ENCODE measurements at places on chromosomes 5 and 9. TPM values are rescaled to one million over a fixed set of nuclear protein-coding genes. Genes with fewer than 3 reads are reported as not detected.

The RNF183 gene
- not detected for total RNA-seq

The WNT8A gene
- not detected for total RNA-seq

The HMMR gene
- total RNA-seq: 7.1 TPM

The ZNF483 gene
- 4.2 TPM for total RNA-seq

The ENTPD2 gene
- 0.21 TPM for total RNA-seq

The SHISAL2B gene
- not detected for total RNA-seq

The OTP gene
- not detected for total RNA-seq

The FAXDC2 gene
- 0.62 TPM for total RNA-seq

The MOCS2 gene
- 32.0 TPM for total RNA-seq

The PCDHGB2 gene
- total RNA-seq: 1.2 TPM

The CDX1 gene
- total RNA-seq: 0.33 TPM

The SAXO1 gene
- under 0.01 TPM for total RNA-seq

The DRD1 gene
- not detected for total RNA-seq

The FAM81B gene
- 0.75 TPM for total RNA-seq

The NFIB gene
- 3.3 TPM for total RNA-seq

The ANKRD34B gene
- total RNA-seq: 1.5 TPM

The MLANA gene
- not detected for total RNA-seq

The TOR1B gene
- 32.8 TPM for total RNA-seq

The TMOD1 gene
- 0.08 TPM for total RNA-seq

The SPATA6L gene
- 2.5 TPM for total RNA-seq

The LOX gene
- total RNA-seq: 13.2 TPM

The RETREG1 gene
- total RNA-seq: 17.0 TPM

The DDX4 gene
- not detected for total RNA-seq

The QSOX2 gene
- 17.3 TPM for total RNA-seq

The NIM1K gene
- 0.21 TPM for total RNA-seq

The PCDHB6 gene
- total RNA-seq: 0.67 TPM

The MYOT gene
- total RNA-seq: not detected

The NREP gene
- total RNA-seq: 154 TPM

The PDLIM4 gene
- 146 TPM for total RNA-seq

The ADAMTS13 gene
- 2.0 TPM for total RNA-seq

The PRDM9 gene
- total RNA-seq: not detected

The SRD5A1 gene
- 37.4 TPM for total RNA-seq

The ALDOB gene
- total RNA-seq: not detected

The SH3TC2 gene
- total RNA-seq: 7.9 TPM

The SOHLH1 gene
- total RNA-seq: not detected

The IL5 gene
- not detected for total RNA-seq

The EPB41L4B gene
- 11.0 TPM for total RNA-seq

The WDR38 gene
- not detected for total RNA-seq

The CCDC187 gene
- total RNA-seq: under 0.01 TPM

The STPG3 gene
- total RNA-seq: not detected

The FAM163B gene
- not detected for total RNA-seq

The SLC34A1 gene
- not detected for total RNA-seq

The TRIM52 gene
- 6.0 TPM for total RNA-seq

The CCNI2 gene
- total RNA-seq: 1.6 TPM

The DNM1 gene
- total RNA-seq: 16.2 TPM

The UBAP1 gene
- 42.4 TPM for total RNA-seq

The ECPAS gene
- 70.2 TPM for total RNA-seq
